ENCODE measurements at places on chromosomes 11 and 22.

GRCh38 chr11:75845324-75845723 lies 30.3 kb downstream of the UVRAG start:
- DNase-seq: no peak

DNA sequence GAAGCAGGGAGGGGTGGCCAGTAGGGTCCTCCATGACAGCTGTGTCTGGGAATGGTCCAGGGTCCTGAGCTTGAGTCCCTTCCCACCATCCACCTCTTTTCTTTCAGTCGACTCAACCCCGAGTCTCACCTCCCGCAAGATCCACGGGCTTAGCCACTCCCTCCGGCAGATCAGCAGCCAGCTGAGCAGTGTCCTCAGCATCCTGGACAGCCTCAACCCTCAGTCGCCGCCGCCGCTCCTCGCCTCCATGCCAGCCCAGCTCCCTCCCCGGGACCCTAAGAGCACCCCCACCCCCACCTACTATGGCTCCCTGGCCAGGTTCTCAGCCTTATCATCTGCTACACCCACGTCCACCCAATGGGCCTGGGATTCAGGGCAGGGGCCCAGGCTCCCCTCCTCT lies 81.9 kb downstream of the CEP164 start:
- DNase-seq: no peak

- DNase-seq: no peak
Observed at GRCh38 chr11:65317025-65317786, 2.5 kb downstream of the CDC42EP2 start.

GRCh38 chr22:22943521-22944267 lies 56.1 kb downstream of the IGLL5 start:
- no peak for DNase-seq

DNA sequence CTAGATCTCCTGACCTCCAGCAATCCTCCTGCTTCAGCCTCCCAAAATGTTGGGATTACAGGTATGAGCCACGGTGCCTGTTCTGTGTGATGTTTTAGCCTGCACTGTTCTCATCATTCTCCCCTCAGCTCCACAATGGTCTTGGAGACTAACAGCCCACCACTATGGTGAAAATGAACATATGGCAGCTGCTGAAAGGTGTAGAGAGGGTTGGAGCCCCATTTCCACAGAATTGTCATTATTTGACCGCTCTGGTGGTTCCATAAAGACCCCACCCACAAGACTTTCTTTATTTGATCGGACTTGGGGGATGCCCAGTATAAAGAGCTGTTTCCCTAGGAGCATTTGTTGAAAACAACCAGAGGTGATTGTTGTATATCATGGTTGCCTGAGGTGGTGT lies 67.9 kb upstream of the SEPTIN5 start:
- no peak for DNase-seq

- DNase-seq: no peak
Observed at GRCh38 chr11:61367406-61367805, 5.2 kb downstream of the TMEM138 start.

- no peak for DNase-seq
Observed at GRCh38 chr11:96074551-96075310, 150.8 kb upstream of the MTMR2 start.

GRCh38 chr11:63023222-63023814 lies 7.7 kb upstream of the SLC22A8 start:
- no peak for DNase-seq

DNA sequence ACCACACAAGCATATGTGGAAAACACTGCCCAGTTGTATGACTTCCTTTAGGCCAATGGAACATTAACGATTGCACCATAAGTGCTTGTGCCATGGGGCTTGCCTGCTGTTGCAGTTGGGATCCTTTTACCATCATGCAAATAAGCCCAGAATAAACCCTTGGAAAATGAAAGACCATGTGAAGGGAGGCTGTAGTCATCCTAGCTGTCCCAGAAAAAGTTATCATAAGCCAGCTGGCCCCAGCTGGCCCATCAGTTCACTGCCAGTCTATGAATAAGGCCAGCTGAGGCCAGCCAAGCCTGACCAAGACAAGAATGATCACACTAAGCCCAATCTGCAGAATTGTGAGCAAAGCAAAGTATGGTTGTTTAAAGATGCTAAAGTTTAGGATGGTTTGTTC lies 253.9 kb upstream of the ARHGAP20 start:
- DNase-seq: no peak

DNA sequence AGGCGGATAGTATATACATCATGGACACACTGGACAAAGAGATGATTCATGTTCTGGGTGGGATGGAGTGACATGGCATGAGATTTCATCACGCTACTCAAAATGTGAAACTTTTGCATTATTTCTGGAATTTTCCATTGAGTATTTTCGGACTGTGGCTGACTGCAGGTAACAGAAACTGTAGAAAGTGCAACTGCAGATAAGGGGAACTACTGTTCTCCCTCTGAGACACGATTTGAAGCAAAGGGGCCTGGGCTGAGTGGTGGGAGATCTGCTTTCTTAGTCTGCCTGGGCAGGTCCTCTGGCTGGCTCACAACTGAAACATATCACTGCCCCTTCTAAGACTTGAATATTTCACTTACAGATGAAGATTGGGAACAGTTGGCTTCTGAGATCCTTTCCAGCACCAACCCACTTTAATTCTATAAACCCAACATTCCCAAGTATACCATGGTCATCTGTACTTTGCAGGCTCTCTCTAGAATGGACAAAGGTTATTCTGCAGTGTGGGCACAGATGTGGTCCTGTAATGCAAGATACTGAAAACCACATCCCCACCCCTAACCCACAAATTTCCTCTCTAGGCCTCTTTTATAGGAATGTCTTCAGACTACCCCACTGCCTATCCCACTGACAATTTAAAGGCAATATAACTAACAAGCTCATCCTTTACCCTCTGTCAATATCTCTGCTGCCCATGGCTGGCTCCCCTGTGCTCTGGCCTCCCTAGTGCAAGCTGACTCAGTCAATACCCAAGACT lies 121.1 kb downstream of the KCNC1 start:
- DNase-seq: no peak

- no peak for DNase-seq
Observed at GRCh38 chr11:47587039-47587716, 700 bp downstream of the FAM180B start.

DNA sequence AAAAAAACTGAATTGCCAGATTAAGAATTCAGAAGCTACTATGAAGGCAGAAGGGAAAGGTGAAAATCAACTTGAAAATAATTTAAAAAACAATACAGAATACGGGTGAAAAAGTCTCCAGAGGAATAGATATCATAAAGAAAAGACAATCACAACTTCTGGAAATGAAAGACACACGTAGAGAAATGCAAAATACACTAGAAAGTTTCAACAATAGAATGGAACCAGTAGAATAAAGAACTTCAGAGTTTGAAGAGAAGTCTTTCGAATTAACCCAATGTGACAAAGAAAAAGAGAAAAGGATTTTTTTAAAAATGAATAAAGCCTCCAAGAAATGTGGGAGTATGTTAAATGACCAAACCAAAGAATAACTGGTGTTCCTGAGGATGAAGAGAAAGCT lies 263.8 kb upstream of the FAT3 start:
- DNase-seq: no peak

- no peak for DNase-seq
Observed at GRCh38 chr11:94186342-94187203, 57.9 kb downstream of the PANX1 start.

GRCh38 chr11:69878927-69879728 lies 59.9 kb upstream of the FGF3 start:
- DNase-seq: no peak

DNA sequence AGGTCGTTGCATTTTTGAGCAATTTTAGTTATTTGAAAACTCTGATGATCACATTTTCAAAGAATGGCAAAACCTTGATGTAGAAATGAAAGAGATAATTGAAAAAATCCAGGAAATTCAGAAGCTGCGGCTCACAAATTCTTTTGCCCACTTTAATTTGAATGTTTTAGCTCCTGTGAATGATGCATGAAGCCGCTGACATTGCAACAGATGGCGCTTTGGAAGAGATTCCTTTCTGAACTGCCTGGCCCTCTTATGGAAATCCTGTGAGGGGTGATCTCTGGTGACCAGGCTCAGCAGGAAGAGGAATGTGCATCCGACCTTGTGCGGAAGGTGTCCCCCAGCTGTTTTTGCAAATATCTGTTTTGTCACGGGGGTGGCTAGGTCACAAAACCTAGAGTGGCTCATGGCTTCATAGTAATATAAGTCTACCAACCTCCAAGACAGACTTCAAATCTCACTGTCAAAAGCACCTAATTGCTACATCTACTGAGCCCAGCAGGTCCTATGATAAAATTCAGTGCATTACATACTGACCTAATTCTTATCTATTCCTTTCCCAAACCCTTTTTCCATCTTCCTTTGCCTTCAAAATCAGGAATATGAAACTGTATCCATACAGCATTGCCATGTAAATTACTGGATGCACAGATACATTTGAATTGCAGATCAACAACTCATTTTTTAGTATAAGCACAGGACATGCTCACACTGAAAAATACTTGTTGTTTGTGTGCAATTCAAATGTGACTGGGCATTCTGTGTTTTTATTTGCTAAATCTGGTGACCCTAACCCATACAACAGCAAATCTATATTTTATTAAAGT lies 412.7 kb downstream of the ETS1 start:
- no peak for DNase-seq

DNA sequence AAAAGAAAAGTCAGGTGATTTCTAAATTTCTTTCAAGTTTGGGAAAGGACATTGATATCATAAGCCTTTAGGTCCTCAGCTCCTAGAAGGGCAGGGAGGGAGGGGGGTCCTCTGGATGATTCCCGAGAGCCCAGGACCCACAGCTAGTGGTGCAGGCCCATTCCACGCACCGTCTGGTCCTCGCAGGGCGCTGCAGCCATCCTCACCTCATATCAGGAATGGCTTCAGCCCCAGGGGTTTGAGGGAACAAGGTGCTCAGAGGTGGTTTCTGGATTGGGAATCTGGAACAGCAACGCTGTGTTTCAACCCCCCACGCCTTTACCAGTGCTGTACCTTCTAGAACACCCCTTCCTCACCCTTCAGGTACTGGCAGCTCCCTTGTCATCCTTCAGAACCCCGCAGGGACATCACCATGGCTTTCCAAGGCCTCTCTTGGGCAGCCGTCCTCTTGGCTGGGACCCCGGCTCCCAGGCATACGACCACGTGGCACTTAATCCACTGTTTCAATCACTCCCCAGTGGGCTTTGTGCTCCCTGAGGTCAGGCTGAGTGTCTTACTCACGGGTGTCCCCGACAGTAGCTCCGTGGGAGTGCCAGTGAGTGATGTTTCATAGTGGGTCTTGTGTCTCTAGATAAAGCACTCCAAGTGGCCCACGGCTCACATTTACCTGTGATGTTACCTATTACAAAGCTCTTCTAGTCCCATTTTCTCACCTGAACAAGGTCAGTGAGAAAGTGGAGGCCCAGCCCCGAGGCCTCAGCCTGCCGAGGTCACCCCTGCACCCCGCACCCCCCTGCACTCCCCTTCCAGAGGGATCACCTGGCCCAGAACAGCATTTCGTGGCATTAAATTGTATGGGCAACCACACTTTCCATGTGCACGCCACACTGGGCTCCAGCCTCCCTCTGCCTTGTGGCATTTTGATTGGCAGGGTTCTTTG lies 93.9 kb downstream of the MORC2 start:
- no peak for DNase-seq

DNA sequence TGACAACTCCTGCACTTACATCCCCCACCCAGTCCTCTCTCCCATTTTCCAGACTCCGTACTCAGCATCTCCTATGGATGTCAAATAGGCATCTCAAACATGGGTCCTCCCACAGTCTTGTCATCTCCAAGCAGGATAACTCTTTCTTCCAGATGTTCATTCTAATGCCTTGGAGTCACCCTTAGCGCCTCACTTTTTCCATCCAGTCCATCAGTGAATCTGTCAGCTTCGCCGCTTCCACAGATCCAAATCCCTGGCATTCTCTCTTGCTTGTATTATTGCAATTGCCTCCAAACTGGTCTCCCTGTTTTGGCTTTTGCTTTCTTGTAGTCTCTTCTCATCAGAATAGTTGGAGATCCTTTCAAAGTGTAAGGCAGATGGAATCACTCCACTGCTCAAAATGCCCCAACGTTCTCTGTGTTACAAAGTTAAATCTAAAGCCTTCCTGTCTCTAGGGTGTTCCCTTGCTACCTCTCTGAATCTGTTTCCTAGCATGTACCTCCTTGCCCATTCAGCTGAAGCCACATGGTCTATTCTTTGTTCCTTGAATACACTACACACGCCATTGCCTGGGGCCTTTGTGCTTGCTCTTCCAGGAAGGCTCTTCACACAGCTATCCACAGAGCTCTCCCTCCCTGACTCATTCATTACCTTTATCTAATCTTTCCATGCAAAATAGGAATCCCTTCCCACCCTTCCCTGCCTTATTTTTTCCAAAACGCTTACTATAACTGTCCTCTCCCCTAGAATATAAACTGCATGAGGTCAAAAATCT lies 64.8 kb downstream of the UBASH3B start:
- DNase-seq: no peak

DNA sequence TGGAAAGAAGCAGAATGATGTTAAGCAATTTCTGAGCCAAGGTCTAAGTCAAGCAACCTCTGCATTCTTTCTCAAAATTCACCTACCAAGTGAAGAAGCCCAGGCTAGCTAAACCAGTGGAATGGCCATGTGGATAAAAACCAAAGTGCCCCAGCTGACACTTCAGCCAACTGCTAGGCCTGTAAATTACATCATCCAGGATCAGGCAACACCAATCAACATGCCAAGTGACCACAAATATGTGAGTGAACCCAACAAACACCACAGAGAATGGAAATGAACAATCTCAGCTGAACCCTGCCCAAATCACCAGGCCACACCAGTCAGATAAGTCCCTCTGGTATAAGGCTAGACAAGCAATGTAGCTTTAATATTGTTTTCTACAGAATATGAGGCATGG lies 25.1 kb upstream of the FJX1 start:
- no peak for DNase-seq

DNA sequence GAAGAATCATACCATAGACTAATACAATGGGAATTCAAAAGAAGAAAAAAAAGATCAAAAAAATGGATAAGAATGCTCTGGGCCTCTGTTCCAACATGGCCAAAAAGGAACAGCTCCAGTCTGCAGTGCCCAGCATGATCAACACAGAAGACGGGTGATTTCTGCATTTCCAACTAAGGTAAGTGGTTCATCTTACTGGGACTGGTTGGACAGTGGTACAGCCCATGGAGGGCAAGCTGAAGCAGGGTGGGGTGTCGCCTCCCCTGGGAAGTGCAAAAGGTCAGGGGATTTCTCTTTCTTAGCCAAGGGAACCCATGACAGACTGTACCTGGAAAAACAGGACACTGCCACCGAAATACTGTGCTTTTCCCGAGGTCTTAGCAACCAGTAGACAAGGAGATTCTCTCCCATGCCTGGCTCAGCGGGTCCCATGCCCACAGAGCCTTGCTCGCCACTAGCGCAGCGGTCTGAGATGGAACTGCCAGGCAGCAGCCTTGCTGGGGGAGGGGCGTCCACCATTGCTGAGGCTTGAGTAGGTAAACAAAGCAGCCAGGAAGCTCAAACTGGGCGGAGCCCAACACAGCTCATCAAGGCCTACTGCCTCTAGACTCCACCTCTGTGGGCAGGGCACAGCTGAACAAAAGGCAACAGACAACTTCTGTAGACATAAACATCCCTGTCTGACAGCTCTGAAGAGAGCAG lies 428.4 kb downstream of the MN1 start:
- no peak for DNase-seq

- DNase-seq: no peak
Observed at GRCh38 chr22:21741790-21742189, 6.2 kb upstream of the YPEL1 start.

- no peak for DNase-seq
Observed at GRCh38 chr11:123509737-123510578, 79.9 kb downstream of the GRAMD1B start.

- no peak for DNase-seq
Observed at GRCh38 chr11:134176284-134176683, 47.5 kb downstream of the NCAPD3 start.

- DNase-seq: no peak
Observed at GRCh38 chr11:67605231-67606011, 1.3 kb upstream of the NDUFV1 start.

All from activated CD4-positive, alpha-beta T cell treated with anti-CD3 and anti-CD28 coated beads, Interleukin-2, amount 50 U/mL, for 4 hours (primary cell).